Activated T-cell treated with anti-CD3 and anti-CD28 coated beads for 48 hours (primary cell): ENCODE measurements at places on chromosomes 5 and 9.

DNA sequence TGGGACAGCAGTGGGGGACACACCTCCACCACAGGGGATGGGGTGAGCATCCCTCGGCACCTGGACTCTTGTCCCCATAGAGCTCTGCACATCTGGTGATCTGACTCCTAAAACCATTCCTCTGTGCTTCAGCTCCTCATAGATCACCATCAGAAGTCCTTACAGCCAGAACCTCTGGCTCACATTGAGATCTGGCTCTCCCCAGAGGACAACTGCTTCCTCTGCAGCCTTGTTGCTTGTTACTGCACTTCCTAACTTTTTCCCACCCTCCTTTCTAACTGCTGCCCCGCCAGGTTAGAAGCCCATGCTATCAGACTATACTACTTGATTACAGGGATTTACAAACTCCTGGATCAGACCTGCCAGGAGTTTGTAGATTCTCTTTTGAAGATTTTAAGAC, 64.5 kb downstream of the ARSB start:
- DNase-seq: no peak

- no peak for DNase-seq
Observed at GRCh38 chr5:175195698-175196656, 248.0 kb downstream of the DRD1 start.

- no peak for DNase-seq
Observed at GRCh38 chr5:33049298-33049697, 338.2 kb downstream of the NPR3 start.

GRCh38 chr9:761793-762560, 79.5 kb upstream of the DMRT1 start:
- DNase-seq: no peak

DNA sequence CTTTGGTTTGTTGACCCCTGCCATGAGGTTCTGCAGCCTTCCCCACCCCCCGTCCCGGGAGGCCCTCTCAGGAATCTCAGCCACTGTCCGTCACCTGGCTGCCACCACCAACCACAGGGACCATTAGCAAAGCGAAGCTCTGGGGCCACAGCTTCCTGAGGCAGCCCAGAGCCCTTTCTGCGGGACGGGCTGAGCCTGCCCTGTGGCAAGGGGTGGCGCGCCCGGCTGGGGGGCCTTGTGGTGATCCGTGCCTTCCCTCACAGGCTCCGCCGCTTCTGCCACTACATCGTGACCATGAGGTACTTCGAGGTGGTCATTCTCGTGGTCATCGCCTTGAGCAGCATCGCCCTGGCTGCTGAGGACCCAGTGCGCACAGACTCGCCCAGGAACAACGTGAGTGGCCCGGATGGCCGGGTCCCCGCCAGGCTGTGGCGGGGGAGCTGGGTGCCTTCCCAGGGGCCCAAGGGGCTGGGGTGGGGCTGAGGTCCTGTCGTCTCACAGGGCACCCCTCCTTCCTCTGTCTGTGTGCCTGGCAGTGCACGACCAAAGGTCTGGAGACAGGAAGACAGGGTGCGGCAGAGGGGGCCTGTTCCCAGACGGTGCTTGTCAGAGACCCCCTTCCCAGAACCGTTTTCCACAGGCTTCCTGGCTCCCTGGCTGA, 169.2 kb downstream of the CACNA1B start:
- DNase-seq: no peak

- DNase-seq: no peak
Observed at GRCh38 chr9:125099816-125100215, 43.5 kb downstream of the SCAI start.

- no peak for DNase-seq
Observed at GRCh38 chr5:157137691-157138090, 5.0 kb downstream of the MED7 start.

GRCh38 chr5:57176350-57176857, 2.5 kb downstream of the GPBP1 start:
- no peak for DNase-seq

- no peak for DNase-seq
Observed at GRCh38 chr9:83675466-83675865, 32.3 kb downstream of the UBQLN1 start.

- DNase-seq: no peak
Observed at GRCh38 chr5:111772456-111773122, 15.6 kb upstream of the NREP start.

GRCh38 chr9:120583958-120584369, 4.0 kb upstream of the CDK5RAP2 start:
- no peak for DNase-seq

GRCh38 chr9:129785866-129786265, 17.1 kb upstream of the TOR1B start:
- no peak for DNase-seq

GRCh38 chr5:97134634-97135033, 7.8 kb downstream of the LIX1 start:
- DNase-seq: no peak

- no peak for DNase-seq
Observed at GRCh38 chr5:115522832-115523403, 21.7 kb downstream of the FEM1C start.

DNA sequence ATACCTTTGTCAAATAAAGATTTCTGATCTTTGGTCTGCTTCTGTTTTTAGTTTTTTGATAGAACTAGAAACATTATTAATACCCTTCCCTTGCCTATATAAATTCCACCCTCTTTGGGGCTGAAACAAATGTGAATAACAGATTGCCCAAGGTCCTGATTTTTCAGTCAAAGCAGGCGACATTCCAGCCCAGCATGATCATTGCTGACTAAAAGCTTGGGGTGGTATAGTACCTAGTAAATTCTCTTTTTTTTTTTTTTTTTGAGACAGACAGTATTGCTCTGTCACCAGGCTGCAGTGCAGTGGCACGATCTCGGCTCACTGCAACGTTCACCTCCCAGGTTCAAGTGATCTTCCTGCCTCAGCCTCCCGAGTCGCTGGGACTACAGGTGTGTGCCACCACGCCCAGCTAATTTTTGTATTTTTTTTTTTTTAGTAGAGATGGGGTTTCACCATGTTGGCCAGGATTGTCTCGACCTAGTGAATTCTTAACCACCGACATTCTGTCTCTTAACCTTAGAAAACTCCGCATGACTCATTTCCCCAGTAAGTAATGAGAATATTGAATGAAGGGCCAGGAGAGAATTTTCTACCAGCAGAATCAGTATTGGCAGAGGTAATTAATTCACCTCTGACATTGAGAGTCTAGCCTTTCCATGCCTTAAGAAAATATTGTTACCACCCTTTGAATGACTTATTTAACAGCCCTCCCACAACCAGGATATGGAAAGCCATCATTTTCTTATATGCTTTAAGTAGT, 226.4 kb downstream of the GNA14 start:
- DNase-seq: no peak

DNA sequence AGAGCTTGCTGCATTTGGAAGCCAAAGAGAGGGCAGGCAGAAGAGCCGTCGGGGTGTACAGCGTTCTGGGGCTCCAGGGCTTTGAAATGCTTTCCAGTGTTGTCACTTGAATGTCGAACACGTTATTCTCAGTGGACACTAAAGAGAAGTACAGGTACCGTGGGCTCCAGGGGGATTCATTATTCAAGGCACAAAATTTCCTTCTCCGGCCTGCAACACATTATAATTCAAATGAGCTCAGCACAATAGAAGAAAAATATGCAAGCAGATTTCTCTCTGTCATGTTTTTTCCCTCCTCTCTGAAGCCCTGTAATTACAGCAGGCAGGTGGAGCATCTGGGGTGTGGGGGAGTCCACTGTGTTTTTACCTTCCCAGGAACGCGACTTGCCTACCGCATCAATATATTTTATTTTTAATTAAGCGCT, 293.1 kb downstream of the ZSWIM6 start:
- no peak for DNase-seq

DNA sequence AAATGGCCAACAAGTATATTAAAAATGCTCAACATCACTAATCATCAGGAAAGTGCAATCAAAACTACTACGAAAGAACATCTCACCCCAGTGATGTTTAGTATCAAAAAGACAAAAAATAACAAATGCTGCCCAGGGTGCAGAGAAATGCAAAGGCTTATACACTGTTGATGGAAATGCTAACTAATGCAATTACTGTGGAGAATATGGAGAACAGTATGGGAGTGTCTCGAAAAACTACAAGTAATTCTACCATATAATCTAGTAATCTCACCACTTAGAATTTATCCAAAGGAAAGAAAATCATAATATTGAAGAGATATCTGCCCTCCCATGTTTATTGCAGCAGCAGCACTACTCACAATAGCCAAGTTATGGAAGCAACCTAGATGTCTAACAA, 246.5 kb upstream of the VLDLR start:
- DNase-seq: no peak

DNA sequence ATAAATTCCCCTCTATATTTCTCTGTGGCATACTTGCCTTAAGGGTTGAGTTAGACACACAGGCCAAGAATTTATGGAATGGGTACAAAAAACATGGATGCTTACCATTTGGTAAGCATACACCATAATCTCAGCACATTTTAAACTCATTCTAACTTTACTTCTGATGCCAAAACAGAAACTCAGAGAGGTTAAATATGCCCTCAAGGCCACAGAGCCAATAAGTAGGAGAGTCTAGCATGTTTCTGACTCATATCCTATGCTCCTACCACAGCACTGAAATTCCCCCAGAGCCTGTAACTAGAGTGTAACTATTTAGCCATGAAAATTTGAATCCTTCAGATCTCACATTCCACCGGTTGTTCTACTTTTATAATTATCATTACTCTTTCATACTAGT, 559.7 kb downstream of the ACTL7B start:
- no peak for DNase-seq

DNA sequence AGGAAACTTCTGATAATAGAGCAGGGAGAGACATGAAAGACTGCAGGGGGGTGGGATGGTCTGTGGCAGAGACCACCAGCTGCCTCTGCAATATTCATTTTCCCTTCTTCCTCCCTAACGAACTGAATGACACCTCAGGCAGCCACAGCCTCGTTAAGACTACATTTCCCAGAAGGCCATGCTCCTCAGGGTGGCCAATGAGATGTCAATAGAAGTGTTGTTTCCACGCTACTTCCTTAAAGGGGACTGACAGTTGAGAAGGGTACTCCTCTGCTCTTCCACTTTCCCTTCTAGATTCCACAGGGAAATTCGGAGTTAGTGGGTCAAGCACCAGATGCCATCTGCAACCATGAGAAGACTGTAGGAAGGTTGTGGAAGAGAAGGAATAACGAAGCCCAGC, 52.0 kb upstream of the DAPK1 start:
- DNase-seq: no peak

DNA sequence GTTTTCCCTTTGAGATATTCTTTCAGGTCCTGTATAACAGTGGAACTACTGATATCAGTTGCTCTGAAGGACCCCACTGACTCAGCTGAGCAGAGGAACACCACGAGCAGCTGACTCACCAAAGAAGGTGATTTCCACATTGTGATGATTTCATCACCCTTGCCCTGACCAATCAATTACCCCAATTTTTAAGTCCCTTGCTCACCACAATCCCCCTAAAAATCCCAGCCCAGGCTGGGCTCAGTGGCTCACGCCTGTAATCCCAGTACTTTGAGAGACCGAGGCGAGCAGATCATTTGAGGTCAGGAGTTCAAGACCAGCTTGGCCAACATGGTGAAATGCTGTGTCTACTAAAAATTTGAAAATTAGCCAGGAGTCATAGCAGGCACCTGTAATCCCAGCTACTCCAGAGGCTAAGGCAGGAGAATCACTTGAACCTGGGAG, 125.3 kb upstream of the ABCA1 start:
- DNase-seq: peak; percentile 52

- DNase-seq: no peak
Observed at GRCh38 chr9:133368249-133368881, 7.5 kb downstream of the SURF4 start.

DNA sequence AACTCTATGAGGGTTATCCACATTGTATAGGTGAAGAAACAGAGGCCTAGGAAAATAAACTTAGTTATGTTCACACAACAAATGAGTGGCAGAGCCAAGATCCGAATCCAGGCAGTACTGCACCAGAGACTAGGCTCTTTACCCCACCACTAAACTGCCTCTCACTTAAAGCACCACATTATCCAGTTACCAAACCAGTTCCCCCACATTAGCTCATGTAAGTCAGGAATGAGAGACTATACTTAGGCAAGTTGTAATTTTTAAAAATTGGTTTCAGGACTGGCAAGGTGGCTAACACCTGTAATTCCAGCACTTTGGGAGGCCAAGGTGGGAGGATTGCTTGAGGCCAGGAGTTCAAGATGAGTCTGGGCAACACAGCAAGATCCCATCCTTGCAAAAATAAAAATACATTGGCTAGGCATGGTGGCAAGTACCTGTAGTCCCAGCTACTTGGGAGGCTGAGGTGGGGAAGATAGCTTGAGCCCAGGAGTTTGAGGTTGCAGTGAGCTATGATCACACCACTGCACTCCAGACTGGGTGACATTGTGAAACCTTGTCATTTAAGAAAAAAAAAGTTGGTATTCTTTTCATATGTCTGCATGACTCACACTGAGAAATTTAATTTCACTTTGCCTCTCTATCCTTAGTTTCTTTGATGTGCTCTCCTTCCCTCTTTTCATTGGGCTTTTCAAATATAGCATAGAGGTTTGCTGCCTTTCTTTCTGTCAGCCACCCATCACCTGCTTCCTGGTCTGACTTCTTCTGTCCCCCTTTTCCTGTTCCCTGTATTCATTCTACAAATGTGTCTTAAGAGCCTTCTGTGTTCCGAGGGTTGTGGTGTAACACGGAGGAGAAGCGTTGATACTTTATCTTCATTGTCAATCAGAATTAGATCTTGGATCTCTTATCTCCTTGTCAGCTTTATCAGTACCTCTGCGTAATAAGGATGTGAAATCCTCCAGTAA, 64.7 kb downstream of the ERMP1 start:
- no peak for DNase-seq

GRCh38 chr9:135948968-135949367, 12.2 kb downstream of the UBAC1 start:
- no peak for DNase-seq

DNA sequence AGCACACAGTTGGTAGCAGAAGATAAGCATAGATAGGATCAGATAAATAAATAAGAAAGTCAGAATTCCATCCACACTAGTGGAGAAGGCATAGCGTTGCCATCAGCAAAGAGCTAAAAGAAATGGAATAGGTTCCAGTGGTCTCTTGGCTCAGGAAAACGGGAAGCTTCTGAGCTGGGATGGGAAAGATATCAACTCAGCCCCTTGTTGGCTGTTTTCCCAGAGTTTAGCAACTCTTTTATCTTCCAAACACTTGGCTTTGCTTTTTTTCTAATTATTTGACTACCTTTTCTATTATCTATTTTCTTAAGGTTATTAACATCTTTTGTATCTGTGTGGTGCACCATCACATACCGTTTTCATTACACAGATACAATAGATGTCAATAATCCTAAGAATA, 445.7 kb upstream of the TRPC7 start:
- no peak for DNase-seq

DNA sequence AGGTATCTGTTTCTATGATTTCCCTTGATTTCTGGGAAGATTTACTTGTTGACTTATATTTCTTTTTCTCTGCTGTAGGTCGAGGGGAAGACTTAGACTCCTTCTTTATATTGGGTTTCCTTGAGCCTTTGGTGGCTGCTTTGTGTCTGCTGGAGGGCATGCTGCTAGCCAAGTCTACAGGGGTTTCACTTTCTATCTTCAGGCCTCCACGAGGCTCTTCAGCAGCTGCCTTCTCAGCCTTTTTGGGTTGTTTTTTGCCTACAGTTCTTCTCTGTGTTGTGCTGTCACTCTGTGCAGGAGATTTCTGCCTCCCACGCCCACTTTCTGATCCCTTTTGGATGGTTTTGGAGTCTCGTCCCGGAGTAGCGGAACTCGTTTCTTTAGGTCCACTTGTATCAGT, 23.2 kb downstream of the LEAP2 start:
- no peak for DNase-seq

GRCh38 chr9:107284636-107285035, 1.6 kb downstream of the RAD23B start:
- no peak for DNase-seq

GRCh38 chr5:8912106-8912505, 633.8 kb downstream of the SEMA5A start:
- no peak for DNase-seq
